ENCODE measurements at places on chromosomes 4 and X.

DNA sequence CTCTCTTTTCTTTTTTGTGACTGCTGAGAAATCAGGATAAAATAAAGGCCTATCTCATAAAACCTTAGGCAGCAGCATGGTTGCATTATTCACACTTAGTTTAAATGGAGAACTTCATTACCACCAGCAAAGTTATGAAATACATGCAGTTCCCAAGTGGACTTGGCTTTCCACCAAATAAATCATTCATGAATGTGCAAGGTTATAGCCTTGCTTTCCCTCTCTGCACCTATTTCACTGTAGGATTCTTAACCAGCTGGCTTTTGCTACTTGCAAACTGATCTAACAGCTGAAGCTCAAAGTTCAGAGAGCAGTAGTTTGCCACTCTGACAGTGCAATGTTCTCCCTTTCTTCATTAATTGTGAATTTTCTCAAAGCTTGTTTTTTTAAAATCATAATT is 140.1 kb upstream of the SMIM31 start:
- no peak for DNase-seq

- DNase-seq = no peak
Measured at GRCh38 chr4:21778702-21779101, 169.9 kb downstream of the KCNIP4 start.

- DNase-seq = peak; percentile 36
Measured at GRCh38 chrX:84168574-84168973, 19.4 kb downstream of the RPS6KA6 start.

DNA sequence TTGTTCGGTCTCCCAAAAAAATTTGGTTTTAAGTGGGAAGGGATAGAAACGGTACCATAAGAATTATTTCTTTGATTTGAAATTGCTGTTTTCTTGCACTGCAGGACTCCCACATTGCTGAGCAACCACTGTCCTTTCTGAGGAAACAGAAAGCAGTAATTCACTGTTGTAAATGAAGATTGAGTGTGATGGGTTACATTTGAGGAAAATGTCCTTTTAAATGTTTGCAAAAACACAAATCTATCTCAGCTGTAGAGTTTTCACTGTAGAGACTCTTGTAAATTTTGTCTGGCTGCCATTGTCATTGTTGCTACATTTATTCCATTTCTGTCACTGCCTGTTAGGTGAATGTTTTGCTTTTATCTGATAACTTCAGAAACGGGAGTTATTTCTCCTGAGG is 105.2 kb downstream of the FRAS1 start:
- DNase-seq = no peak

GRCh38 chr4:90209922-90210321 is 82.7 kb downstream of the CCSER1 start:
- DNase-seq = no peak

- no peak for DNase-seq
Measured at GRCh38 chr4:105633241-105633640, 75.2 kb downstream of the INTS12 start.

GRCh38 chr4:80732010-80732409 is 298.5 kb upstream of the BMP3 start:
- DNase-seq = no peak

DNA sequence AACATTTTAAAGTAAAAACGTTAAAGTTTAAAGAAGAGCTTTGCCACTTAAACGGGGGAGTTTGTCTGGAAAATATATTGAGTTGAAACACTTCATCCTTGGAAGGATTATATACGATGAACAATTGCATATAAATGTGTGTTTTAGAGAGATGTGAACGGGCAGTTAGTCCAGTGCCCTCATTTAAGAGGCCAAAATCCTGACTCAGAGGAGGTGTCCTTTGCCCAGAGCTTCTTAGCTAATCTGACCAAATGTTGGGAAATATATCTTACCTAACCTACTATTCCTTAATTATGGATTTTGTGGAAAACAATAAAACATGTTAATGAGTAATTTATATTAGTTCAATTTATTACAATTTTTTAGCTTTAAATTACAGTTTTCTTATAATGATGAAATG is 327.2 kb upstream of the DIPK2B start:
- no peak for DNase-seq

DNA sequence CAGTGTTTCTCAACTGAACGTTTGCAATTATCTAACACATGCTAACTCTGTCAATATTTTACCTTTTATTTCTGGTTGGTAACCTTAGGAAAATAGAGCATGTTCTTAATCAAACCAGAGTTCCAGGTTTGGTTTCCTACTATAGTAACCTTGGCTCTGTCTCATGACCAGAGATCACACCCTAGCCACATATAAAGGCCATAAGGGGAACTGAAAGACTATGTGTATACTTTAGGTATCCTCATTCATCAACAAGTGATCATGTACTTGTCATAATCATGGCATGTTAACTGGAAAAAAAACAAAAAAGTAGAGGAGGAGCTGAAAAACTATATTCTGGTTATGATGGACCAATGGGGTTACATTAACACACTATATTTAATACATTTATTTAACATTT is 302.4 kb downstream of the TEX13A start:
- no peak for DNase-seq

DNA sequence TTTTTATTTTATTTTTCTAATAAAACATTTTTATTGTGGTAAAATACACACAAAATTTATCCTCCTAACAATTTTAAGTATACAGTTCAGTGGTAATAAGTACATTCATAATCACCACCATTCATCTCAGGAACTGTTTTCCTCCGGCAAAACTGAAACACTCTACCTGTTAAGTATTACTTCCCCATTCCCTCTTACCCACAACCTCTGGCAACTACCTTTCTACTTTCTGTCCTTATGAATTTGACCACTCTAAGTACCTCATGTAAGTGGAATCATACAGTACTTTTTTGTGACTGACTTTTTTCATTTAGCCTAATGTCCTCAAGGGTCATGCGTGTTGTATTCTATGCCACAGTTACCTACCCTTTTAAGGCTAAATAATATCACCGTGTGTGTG is 21.1 kb upstream of the HSFX4 start:
- no peak for DNase-seq

- DNase-seq = no peak
Measured at GRCh38 chr4:2280531-2281300, 18.8 kb upstream of the MXD4 start.

DNA sequence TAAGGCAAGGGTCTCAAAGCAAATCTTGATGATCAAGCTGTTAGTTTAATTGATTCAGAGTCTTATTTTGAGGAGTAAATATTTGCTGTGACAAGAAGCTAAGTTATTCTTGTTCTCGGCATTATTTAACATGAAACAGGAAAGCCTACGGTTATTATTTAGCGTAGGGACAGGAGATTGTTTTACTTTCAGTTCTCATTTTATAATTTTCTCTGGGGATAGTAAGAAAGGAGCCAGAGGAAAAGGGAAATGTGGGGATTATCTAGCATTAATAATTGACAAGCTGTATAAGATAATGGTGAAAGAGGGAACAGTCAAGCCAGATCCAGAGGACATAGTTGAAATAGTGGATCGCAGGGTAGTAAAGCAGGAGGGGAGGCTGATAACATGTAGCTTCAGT is 39.7 kb upstream of the PARM1 start:
- no peak for DNase-seq

DNA sequence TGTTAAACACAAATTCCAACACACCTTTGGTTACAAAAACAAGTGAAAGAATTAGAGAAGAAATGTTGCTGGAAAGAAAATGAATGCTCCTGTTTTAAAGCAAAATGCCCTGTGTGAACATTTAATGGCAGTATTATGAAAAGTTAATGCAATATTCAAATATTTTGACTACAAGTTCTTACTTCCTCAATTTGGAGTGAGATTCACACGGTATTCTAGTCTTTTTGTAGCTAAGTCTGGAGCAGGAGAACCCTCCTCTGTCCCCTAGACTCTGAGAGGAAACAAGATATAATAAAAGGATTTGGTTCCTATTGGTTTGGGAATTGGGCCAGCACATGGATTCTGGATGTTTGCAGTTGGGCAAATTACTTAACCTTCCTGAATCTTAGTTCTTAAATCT is 12.7 kb downstream of the MAD2L1 start:
- no peak for DNase-seq

- no peak for DNase-seq
Measured at GRCh38 chrX:34218063-34218462, 85.9 kb upstream of the FAM47A start.

GRCh38 chr4:186852964-186853391 is 129.3 kb upstream of the FAT1 start:
- no peak for DNase-seq

GRCh38 chr4:70705183-70706043 is 16.4 kb upstream of the RUFY3 start:
- DNase-seq = peak; percentile 73

GRCh38 chrX:125131164-125131563 is 188.5 kb upstream of the TEX13C start:
- DNase-seq = peak; percentile 7

GRCh38 chrX:39873117-39873516 is 224.6 kb downstream of the BCOR start:
- DNase-seq = no peak

- DNase-seq = no peak
Measured at GRCh38 chr4:144169211-144169610, 28.7 kb upstream of the GYPA start.

- no peak for DNase-seq
Measured at GRCh38 chr4:79050541-79050880, 111.3 kb upstream of the PAQR3 start.

- DNase-seq = no peak
Measured at GRCh38 chr4:1506956-1507721, 100.9 kb upstream of the NKX1-1 start.

DNA sequence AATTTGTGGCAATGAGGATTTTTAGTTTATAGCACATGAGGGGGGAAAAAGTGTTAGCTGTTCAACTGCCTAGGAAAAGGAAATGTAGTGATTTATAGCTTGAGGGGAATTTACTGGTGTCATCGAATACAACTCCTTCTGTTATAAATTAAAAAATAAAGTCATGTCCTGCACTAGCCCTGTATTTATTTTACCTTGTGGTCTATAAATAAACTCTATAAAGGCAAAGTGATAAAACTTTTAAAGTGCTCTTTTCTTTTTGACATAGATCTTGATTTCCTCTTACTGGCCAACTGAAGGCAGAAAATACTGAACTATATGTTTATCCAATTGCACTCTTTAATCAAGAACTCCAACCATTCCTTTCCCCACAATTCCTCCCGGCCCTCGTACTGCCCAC is 672.1 kb upstream of the SLIT2 start:
- DNase-seq = no peak

DNA sequence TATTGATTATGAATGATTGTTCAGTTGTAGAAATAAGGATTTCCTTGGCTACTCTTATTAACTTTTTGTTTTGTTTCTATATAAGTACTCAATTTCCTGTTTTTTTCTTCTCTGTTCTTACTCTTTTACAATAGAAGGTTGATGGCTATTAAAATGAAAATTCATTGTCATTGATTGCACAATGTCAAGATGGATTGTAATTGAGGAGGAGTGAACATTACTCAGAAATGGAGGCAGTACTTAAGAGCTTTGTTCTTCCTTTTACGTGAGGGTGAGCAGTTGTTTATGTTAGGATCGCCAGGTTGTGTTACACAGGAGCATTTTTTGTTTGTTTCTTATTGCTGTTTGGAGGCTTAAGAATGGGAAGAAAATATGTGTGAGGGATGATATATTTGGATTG is 2062.4 kb downstream of the ARAP2 start:
- no peak for DNase-seq

DNA sequence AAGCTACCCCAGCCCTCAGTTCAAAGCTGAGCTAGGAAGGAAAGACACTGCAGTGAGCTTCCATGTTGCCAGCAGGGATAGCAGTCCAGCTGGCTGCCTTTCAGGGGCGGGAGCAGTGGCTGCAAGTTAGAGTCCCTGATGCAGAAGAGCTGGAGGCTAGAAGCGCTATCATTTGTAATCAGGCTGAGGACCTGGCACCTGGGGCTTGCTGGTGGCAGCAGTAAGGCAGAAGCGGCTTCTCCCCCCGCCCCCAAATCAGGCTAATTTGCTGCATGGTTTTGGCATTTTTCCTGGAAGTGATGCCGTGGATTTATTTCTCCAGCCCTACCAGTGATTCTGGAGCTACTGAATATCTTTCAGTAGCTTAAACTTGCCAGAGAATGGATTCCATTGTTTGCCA is 203.3 kb downstream of the CLCN4 start:
- no peak for DNase-seq

DNA sequence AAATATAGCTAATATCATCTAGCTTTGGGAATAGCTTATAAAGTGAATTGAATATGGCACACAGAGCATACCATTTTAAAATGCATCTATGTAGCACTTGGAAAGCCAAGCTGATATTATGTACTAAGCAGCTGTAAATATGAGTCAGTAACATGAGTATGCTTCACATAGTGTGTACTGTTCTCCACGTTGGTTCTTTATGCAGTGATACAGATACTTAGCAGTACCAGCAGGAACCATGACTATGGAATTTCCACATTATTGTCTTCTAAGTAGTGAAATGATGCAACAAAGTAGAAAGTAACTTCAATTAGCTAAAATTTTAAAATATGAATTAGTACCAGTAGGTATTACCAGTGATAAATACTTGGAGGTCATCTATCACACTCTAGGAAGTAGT is 320.1 kb downstream of the BMPR1B start:
- DNase-seq = no peak

- DNase-seq = no peak
Measured at GRCh38 chr4:122673252-122673651, 52.4 kb upstream of the IL21 start.

- no peak for DNase-seq
Measured at GRCh38 chr4:157810137-157810774, 362.6 kb downstream of the GASK1B start.

- DNase-seq = peak; percentile 88
Measured at GRCh38 chrX:77426811-77427210, 20.4 kb upstream of the FGF16 start.

DNA sequence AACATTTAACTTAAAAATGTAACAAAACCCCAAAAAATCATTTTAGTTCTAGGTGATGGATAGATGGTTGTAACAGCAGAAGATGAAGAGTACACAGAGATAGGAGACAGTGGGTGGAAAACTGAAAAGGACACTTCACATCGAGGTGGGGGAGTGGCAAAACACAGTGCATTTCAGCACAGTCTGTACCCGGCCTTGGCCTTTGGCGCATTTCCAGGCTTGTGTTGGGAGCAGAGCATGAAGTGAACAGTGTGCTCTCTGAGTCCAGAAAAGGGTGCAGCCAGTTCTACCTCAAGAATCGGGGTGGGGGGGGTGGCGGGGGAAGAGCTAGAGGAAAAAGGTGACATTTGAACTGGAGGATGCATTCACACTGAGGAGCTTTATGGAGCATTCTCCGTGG is 4.3 kb downstream of the TSPYL2 start:
- no peak for DNase-seq

GRCh38 chr4:76809594-76810305 is 88.2 kb downstream of the SOWAHB start:
- no peak for DNase-seq

GRCh38 chrX:77768787-77769186 is 17.2 kb downstream of the ATRX start:
- DNase-seq = no peak

- no peak for DNase-seq
Measured at GRCh38 chr4:6275898-6276806, 6.5 kb downstream of the WFS1 start.

- no peak for DNase-seq
Measured at GRCh38 chr4:79455216-79455615, 47.2 kb upstream of the GK2 start.
